ENCODE measurements at places on chromosomes 1 and 21.

GRCh38 chr1:29379443-29380073, 143.2 kb downstream of the PTPRU start:
- DNase-seq = no peak

DNA sequence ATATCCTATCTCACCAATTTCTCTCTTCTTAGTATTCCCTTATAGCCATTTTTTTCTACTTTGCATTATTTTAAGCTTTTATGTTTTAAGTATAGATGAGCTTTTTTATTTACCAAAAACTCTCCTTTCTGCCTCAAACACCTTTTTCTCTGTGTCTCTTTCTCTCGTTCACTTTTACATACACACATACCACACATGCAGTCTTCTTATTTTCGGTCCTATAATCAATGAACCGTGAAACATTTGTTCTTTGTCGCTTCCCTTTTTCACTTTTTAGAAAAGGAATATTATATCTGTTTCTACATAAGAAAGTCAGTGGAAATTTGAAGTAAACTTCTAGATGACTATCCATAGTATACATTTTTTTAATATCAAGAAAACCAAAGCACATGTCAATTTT, 183.2 kb downstream of the MRPL39 start:
- DNase-seq = no peak

DNA sequence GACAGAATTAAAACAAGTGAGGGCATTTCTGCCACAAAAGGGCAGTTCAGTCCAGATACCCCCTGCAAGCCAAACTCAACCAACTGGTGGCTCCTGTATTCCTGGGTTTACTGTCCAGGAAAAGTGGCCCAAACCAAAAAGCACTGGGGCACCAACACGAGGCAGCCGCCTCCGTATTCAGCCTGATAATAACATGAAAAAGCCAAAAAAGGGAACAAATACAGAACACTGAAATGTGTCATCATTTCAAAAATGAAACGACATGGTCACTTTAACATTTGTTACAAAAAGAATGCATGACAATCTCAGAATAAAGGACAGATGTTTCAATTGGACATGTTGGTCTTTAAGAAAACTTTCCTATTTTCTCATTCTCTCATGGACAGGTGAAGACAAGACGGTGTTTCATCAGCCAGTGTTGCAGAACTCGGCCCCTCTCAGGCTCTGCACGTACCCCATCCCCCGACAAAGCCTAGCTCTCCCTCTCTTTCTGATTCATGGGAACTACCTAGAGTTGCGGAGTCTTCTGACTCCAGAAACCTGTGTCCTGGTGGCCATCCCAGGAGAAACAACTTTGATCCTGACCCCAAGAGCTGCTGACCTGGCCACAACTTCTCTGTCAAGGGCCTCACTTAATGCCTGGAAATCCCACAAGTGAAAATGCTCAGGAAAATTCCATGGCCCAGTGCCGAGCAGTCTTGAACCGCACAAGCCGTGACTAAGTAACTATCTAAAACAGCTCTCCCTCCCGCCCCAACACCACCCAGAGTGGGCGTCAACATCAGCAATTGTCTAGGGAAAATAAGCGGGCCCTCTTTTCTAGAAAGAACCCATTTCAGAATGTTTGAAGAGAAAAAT, 27.1 kb downstream of the ZBTB17 start:
- DNase-seq = no peak

DNA sequence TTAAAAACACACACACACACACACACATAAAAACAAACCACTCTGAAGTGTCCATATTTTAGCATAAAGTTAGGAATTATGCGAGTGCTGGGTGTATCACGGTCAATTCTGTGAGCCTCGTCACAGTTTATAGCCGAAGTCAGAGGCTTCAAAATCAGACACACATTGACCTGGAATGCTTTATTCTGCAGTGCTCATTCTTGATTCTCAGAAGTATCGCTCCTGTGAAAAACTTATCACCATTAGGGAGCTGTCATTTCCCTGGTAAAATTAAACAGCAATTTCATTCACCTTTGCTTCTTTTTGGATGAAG, 8.7 kb upstream of the IRF2BP2 start:
- DNase-seq = no peak

DNA sequence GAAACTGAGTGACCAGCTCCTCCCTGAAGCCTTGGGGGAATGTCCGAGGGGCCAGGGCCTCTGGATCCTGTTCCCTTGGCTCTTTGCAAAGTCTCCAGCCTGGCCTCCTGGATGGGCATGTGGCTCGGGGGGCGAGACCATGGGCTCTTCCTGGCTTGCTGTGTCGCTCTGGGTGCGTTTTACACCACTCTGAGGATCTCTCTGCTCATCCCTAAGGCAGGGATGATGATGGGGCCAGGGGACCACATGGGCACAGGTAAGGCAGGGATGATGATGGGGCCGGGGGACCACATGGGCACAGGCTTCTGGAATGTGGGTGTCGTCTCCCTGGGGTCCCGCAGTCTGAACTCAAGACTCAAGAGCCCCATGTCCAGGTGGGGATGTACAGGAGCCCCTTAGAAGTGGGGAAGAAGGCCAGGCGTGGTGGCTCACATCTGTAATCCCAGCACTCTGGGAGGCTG, 17.7 kb downstream of the TP73 start:
- no peak for DNase-seq

DNA sequence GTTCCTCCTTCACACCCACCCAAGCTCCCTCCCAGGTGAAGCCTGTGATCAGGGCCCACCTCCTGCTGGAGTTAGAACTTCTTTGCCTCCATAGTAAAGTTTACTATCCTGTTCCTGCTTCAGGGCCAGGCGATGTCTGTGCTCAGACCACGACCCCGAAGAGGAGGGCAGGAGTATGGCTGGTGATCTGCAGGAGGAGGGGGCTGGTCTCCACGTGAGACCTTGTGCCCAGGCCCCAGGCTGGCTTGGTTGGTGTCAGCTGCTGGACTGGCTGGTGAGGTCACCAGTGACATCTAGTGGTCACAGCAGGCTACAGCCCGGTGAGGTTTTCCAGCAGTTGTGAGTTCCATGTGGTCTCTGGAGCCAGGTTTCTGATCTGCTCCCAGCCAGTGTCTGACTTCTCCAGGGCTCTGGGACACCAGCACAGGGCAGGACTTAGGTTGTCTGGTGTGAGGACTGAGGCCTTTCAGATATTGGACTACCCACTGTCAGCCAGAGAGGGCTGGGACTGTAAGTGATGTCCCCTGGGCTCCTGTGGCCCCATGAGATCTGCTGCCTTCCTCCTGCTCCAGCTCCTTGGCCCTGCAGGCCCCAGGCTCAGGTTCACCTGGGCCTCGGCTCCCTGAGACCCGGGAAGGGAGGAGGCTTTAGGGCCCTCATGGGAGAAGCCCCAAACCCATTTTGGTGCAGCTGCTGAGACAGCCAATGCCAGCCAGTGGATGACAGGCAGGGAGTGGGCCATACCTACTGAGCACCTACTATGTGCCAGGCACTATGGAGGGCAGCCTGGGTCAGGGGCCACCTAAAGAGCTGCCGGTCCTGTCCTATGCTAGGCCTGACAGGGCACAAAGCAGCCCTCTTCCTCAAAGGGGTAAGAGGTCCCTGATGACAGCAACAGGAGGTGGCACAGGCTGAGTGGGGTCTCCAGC, 6.0 kb upstream of the UBL4B start:
- peak; percentile 53 for DNase-seq

- DNase-seq = no peak
Observed at GRCh38 chr21:26833460-26833939, 11.7 kb downstream of the ADAMTS1 start.

DNA sequence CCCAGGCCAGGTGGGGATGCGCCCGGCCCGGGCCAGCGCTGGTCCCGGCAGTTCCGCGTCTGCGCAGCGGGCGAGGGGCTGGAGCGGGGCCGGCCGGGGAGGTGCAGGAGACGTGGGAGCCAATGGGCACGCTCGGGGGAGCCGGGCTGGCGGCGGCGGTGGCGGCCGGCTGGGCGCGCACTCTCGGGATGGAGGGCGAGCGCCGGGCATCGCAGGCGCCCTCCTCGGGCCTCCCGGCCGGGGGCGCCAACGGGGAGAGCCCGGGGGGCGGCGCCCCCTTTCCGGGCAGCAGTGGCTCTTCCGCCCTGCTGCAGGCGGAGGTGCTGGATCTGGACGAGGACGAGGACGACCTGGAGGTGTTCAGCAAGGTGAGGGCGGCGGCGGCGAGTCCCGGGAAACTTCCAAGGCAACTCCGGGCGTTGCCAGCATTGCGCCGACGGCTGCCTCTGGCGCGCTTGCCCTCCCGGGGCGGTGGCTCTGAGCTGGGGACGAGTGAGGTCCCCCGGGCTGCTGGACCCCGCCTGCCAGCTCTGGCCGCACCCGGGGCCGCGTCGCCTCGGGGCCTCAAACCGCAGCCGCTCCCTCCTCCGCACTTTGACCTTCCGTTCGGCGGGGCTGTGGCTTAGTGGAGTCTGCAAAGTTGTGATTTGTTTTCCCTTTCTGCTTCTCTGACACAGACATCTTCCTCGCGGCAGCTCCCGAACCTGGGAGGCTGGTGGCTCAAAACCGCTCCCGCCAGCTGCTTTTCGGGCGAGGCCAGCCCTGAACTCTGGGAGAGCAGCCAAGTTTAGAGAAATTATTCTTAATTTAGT, at the start of gene SNX7:
TSS of gene SNX7 (plus strand) at position 178 of the 812 bp plus-strand sequence. CDS start at position 189, 11 bp downstream.
- DNase-seq = no peak

- no peak for DNase-seq
Observed at GRCh38 chr1:13965770-13966398, 265.9 kb downstream of the PRDM2 start.

- no peak for DNase-seq
Observed at GRCh38 chr1:157116737-157117103, 17.1 kb upstream of the ETV3L start.

GRCh38 chr1:67579623-67580394, 105.2 kb upstream of the GADD45A start:
- DNase-seq = no peak

DNA sequence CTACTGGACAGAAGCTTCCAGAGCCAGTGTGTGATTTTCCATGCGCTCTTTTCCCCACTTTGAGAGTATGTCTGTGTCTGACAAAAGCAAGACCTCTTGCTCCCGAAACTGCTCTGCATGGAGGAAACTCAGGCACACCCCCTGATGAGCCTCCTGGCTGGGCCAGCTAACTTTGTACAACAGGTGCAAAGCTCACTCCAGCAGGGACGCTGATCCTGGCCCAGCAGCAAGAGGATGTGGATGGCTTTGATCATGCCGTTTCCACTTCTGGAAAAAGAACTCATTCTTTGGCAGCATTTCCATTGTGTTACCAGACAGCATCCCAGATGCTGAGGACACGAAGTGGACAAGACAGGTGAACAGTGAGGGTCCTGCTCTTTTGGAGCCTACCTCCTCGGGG, 103.1 kb downstream of the TLR5 start:
- DNase-seq = no peak

GRCh38 chr1:36920801-36921405, 113.4 kb downstream of the GRIK3 start:
- DNase-seq = no peak

GRCh38 chr1:66848193-66848592, 47.1 kb upstream of the INSL5 start:
- no peak for DNase-seq

- DNase-seq = no peak
Observed at GRCh38 chr1:8423692-8424538, 106.0 kb downstream of the SLC45A1 start.
